ENCODE measurements at places on chromosomes 13 and 19.

- DNase-seq = peak; percentile 82
Observed at GRCh38 chr19:1074544-1075283, 7.7 kb downstream of the ARHGAP45 start.

DNA sequence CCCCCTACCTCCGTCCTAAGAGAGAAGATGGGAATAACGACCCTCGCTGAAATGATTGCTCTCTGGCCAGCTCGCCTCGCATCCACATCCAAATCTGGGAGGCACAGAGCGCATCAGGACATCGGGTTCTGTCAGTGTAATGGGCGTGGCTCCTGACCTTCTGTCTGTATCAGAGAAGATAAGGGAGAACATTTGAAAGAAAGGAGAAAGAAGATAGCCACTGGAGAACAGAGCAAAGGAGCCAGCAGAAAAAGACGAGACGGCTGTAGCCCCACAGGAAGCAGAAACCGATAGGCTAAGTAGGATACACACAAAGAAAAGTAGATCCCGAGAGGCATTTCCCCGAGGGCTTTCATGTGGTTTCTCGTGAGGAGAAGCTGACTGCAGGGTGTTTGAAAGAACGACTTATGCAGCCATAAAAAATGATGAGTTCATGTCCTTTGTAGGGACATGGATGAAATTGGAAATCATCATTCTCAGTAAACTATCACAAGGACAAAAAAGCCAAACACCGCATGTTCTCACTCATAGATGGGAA is 14.0 kb upstream of the GJB2 start:
- no peak for DNase-seq

DNA sequence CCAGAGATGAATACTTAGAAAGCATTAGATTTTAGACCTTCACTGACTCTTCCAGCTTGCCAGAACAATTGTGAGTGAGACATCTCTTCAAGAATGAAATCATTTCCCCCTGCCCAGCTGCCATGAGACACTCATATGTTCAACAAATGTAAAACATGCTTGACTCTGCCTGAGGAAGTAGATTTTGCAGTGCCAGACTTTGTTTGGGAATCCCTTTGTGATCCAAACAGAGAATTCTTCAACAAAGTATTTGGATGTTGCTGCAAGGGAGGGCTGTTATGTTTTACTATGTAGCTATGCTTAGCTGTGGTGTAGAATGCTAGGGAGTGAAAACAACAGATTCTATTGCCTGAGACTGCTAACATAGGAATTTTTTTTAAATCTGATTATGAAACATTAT is 416.4 kb downstream of the DCT start:
- no peak for DNase-seq

DNA sequence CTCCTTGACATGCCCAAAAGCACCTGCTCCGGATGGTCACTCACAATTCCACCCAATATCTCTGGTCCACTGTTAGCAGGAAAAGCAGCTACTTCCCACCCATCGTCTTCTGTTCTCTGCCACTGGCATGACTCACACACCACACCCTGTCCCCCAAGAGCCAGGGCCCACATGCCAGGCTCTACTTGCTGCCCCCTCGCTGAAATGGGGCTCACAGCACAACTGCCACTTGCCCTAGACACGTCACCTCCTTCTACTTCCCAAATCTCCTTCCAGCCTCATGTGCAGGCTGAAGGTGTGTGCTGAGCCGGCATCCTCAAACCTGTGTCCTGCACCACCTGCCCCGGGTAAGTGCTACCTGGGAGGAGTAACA is 65.0 kb downstream of the TBC1D4 start:
- no peak for DNase-seq

GRCh38 chr13:35953537-35954206 is 177.5 kb downstream of the DCLK1 start:
- DNase-seq = no peak

GRCh38 chr13:113142876-113143275 is 15.6 kb upstream of the PROZ start:
- no peak for DNase-seq

- DNase-seq = no peak
Observed at GRCh38 chr19:23957660-23958281, 43.1 kb downstream of the ZNF726 start.

GRCh38 chr13:32733690-32734089 is 147.4 kb downstream of the PDS5B start:
- DNase-seq = no peak

GRCh38 chr13:78334059-78334458 is 269.3 kb downstream of the POU4F1 start:
- DNase-seq = no peak

DNA sequence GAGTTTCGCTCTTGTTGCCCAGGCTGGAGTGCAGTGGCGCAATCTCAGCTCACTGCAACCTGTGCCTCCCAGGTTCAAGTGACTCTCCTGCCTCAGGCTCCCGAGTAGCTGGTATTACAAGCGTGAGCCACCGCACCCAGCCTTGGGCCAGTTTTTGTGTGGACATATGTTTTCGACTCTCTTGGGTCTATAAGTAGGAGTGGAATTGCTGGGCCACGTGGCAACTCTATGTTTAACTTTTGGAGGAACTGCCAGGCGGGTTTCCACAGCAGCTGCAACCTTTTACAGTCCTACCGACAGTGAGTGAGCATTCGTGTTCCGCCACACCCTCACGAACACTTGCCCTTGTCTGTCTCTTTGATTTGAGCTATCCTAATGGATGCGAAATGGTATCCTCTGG is 44.9 kb downstream of the BICRA start:
- no peak for DNase-seq

GRCh38 chr13:37878496-37878895 is 8.9 kb upstream of the TRPC4 start:
- no peak for DNase-seq

- peak; percentile 25 for DNase-seq
Observed at GRCh38 chr13:79451500-79451962, 29.4 kb upstream of the NDFIP2 start.

- peak; percentile 31 for DNase-seq
Observed at GRCh38 chr19:18340990-18341868, 831 bp downstream of the PGPEP1 start.

GRCh38 chr13:51271528-51272085 is 49.4 kb downstream of the FAM124A start:
- no peak for DNase-seq

DNA sequence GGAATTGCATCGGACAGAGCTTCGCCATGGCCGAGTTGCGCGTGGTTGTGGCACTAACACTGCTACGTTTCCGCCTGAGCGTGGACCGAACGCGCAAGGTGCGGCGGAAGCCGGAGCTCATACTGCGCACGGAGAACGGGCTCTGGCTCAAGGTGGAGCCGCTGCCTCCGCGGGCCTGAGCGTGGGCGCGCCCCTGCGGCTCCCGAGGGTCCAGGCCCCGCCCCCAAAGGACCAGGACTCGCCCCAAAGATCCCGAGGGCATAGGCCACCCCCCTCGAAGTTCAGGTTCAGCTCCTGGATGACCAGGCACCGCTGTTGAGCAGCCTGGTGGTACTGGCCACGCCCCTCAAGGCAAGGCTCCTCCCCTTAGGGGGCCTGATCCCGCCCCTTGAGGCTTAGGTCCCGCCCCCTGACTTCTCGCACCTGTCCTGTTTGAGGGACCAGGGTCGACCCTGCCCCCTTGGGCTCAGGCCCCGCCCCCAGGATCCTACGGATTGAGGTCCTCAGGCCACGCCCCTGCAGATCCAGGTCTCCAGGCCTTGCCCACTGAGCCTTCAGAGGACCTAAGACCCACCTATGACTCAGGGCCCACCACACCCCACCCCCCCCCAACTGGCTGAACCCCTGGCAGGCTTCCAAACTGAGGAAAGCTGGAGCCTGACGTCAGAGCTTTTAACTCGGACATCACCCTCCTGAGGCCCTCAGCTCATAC is 43.1 kb downstream of the CYP4F22 start:
- peak; percentile 40 for DNase-seq

- DNase-seq = no peak
Observed at GRCh38 chr13:26656919-26657318, 99.4 kb downstream of the WASF3 start.

DNA sequence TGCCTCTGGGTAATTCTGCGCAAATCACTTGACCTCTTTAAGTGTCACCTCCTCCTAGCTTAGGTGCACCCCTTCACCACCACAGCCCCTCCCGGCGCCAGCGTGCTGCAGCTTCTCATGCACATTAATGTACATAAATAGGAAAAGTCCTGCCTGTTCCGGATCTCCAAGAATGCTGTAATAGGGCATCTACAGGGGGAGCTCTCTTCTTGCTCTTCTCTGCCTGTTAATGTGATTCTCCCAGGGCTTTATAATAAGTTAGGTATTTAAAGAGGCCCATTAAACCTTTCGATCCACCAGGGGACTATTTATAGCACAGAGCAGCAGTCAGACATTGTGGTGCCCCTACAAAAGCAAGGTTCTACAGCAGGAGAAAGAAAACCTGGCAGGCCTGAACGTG is 35.3 kb downstream of the SOX1 start:
- no peak for DNase-seq

DNA sequence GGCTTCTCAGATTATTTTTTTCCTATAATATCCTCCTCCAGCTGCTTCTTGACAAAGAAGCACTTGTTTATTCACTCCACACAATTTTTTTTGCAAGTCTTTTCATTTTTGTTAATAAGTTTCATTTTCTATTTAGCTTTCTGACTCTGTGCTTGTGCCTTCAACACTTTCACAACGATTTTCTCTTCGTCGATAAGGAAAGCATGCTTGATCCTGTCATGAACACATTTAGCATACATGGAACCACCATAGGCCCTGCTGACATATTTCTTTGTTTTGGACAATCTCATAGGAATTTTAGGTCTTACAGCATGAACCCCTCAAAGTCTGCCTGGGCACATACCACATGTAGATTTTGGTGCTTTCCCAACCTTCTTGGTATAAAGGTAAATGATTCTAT is 346.0 kb downstream of the KCNRG start:
- no peak for DNase-seq

GRCh38 chr19:8831373-8831772 is 731 bp downstream of the ZNF558 start:
- no peak for DNase-seq

DNA sequence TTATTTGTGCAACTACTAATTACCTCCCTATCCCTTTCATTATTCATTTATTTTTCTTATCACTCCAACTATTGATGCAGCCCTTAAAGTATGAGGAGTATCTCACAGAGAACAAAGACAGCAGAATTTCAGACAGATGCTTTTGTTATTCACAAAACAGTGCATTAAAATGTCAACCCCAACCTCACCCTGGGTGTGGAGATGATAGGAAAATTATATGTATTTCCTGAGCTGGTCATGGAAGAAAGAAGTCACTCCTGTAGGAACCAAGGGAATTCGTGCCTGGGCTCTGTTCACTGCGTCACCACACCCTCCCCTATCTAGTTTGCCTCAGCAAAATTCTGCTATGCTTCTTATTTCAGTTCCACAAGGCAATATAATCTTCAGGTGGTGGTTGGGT is 315.5 kb downstream of the OXGR1 start:
- DNase-seq = no peak

DNA sequence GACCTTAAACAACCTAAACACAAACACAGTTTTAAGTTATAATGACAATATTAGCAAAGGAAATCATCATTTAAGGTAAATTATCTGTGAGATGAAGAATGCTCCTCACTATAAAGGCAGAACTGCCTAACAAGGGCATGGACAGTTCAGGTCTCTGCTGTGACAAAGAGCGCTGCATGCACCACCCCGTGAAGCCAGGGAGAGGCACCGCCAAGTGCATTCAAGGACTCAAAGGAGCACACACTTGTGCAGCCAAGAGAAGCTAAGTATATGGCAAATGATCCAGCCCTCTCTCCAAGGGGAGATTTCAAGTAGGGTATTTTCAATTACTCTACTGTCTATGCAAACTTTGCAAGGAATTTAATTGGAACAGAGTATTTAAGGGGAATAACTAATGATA is 126.0 kb downstream of the RAP2A start:
- DNase-seq = no peak

DNA sequence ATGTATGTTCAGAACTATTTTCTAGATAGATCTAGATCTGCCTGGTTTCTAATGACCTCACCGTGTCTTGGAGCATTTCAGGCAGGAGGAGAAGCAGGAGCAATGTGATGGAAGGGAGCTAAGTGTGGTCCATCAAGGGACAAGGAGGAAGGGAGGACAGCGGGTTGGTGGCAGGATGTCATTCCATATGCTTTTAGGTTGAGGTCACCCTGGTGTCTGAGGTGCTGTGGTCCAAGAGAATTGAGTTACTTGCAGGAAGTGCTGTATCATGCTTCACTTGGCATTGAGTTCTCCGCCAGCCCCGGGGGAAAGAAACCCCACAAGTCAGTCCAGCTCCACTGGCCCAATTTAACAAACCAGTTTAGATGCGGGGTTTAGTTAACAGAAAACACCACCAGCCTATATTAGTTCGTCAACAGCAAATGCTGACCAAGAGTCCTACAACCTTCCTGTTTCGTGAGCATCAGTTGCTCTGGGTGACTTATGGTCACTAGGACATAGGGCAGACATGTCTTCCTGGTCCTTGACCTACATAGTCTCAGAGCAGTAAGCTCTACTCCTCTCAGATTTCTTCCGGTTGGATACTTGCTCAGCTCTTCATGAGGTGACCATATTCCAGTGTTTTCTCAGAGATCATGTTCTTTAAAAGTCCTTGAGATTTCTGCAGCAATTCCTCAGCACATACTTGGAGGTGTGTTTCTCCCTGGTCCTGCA is 79.4 kb downstream of the MBNL2 start:
- no peak for DNase-seq

DNA sequence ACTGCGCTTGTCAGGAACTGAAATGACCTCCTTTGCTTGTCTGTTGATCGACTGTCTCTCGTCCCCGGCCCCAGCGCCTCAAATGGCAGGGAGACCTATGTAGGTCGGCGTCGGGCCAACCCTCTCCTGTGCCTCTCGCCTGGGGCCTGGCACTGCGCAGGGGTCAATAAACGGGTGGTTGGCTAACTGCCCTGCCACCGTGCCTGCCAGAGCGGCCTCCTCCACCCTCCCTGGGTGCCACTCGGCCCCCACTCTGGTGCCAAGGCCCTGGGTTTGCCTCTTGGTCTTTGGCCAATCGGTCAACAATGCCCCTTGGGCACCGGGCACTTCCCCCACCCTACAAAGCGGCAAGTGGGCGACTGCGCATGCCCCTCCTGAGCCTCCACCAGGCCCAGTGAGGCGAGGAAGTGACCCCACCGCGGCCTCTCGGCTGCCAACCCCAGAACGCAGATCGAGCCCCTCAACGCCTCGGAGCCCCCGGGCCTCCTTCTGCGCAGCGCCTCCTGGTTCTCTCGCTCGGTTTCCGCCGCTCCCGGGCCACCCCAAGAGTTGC is 1.1 kb downstream of the KEAP1 start:
- peak; percentile 52 for DNase-seq

All from activated B cell treated with CpG ODN at 0.5 μM for 24 hours (primary cell).